PC-3 (cell line): ENCODE measurements at places on chromosomes 2 and 18. TPM values are rescaled to one million over a fixed set of nuclear protein-coding genes. Genes with fewer than 3 reads are reported as not detected.

HNRNPLL gene
- total RNA-seq: 30.1 and 43.8 TPM in 2 replicates

FBXO48 gene
- 0.52 and 0.91 TPM in 2 replicates for total RNA-seq

NLRC4 gene
- total RNA-seq: not detected in 2 replicates

GRCh38 chr18:24500217-24500616 is 39.8 kb downstream of the HRH4 start:
- H3K4me3 ChIP-seq: no peak overlapping the region
- H3K27me3 ChIP-seq: peaks cover 26% of the 10 kb centered on the region
- DNase-seq: no peak

GRCh38 chr2:222797261-222797660 is 63.6 kb upstream of the ACSL3 start:
- H3K27ac ChIP-seq: peak overlapping the region; percentile 93
- H3K36me3 ChIP-seq: no peaks in the 10 kb centered on the region
- peak; percentile 40 for DNase-seq
- peaks cover 26% of the 10 kb centered on the region for H3K4me1 ChIP-seq
- H3K4me3 ChIP-seq: peak overlapping the region; percentile 20; the same call in 1 of the 2 replicates

GRCh38 chr18:45626330-45627203 is 11.3 kb downstream of the SLC14A2 start:
- peak; percentile 62 for DNase-seq
- peaks cover 12% of the 10 kb centered on the region; the same call in 1 of the 2 replicates for H3K4me1 ChIP-seq
- H3K4me3 ChIP-seq: no peak overlapping the region
- no peaks in the 10 kb centered on the region for H3K36me3 ChIP-seq
- H3K27ac ChIP-seq: 0 out of 2 replicates have a peak overlapping the region, but pooled peaks have one; percentile 7

GRCh38 chr2:207418419-207418818 is 111.3 kb upstream of the CREB1 start:
- no peak for DNase-seq
- no peak overlapping the region for H3K4me3 ChIP-seq
- no peak overlapping the region for H3K27ac ChIP-seq
- H3K27me3 ChIP-seq: no peaks in the 10 kb centered on the region

GRCh38 chr2:186887107-186888090 is 38.4 kb upstream of the ZSWIM2 start:
- H3K4me1 ChIP-seq: peaks cover 28% of the 10 kb centered on the region
- H3K27me3 ChIP-seq: no peaks in the 10 kb centered on the region
- no peak for DNase-seq
- H3K4me3 ChIP-seq: no peak overlapping the region
- no peaks in the 10 kb centered on the region for H3K36me3 ChIP-seq

GRCh38 chr2:100359576-100359975 is 37.3 kb upstream of the LONRF2 start:
- H3K4me1 ChIP-seq: no peaks in the 10 kb centered on the region
- no peaks in the 10 kb centered on the region for H3K27me3 ChIP-seq
- no peak overlapping the region for H3K4me3 ChIP-seq
- no peak for DNase-seq
- no peak overlapping the region for H3K27ac ChIP-seq
